ELR (cell line): ENCODE measurements at places on chromosomes 6 and 20.
A peak's percentile ranks its signal among the peaks of the same experiment; 100 is the strongest.

DNA sequence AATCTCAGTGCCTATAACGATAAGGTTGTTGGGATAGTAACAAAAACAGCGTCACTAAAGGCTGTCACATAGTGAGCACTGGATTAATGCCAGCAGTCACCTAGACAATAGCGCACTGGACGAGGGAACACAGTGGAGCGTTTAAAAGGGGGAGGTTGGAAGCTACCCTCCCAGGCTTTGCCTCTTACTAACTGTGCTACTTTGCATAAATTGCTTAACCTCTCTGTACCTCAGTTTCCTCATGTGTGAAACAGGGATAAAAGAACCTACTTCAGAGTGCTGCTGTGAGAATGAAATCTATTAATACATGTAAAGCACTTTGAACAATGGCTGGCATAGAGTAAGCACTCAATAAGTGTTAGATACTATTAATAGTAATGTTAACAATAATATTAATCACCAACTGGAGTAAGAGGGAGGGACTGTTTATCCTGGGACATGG, 10.5 kb downstream of the BCL2L1 start:
- DNase-seq: no peak

- no peak for DNase-seq
Observed at GRCh38 chr6:56430629-56431600, 183.5 kb upstream of the COL21A1 start.

DNA sequence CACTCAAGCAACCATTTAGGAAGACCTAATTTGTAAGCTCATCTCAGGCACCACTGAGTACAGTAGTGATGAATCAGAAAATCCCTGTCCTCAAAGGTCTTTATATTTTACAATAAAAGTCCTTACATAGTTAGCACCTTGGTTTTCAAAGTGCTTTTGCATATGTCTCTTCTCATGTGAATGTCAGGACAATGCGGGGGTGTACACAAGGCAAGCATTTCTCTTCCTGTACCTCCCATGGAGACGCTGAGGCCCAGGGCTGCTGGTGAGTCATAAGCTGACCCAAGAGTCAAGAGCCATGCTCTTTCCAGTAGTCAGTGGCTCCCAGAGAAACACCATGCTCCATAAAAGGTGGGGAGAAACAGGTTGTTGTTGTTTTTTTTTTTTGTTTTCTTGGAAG, 174.0 kb downstream of the GJA10 start:
- DNase-seq: peak; percentile 69

DNA sequence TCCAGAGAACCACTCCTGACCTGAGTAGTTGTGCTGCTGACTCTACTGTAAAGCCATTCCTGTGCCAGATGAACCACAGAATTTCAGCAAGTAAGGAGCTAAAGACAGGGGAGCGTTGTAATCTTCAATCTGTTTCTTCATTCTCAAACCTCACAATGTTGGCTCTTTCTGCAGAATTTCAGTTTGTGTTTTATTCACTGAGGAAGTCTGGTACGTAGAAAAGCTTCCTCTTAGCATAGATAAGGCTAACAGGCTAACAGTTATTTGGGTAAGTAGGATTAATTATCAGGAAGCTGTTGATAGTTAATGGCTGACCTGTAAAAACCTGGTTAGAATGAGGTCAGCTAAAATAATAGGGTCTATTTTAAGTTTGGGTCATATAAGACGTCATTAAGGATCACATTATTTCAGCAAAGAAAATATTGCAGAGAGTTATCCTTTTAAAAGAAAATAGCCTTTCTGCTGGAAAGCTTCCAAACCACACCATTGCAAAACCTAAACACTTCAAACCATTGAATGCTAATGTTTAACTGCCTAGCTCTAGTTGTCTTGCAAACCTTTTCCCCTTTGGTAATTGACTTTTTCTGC, 14.1 kb upstream of the TENT5A start:
- peak; percentile 77 for DNase-seq

DNA sequence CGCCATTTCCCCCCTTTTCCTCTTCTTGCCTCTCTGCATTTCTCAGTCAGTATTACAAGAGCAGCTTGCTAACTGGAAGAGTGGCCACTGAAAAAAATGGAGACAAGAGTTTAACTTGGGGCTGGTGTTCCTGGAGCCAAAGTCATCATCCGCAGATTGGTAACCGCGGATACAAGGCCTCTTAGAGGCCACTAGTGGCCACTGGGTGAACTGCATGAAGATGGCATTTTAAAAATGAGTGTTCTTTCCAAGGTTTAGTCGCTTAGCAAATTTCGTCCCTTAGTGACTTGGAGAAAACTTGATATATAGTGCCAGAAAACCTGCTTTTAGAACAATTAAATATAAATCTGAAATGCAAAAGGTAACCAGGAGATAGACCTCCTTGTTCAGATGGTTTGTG, 4.8 kb downstream of the F13A1 start:
- peak; percentile 34 for DNase-seq

GRCh38 chr20:38216201-38216600, 44.3 kb downstream of the KIAA1755 start:
- DNase-seq: no peak

DNA sequence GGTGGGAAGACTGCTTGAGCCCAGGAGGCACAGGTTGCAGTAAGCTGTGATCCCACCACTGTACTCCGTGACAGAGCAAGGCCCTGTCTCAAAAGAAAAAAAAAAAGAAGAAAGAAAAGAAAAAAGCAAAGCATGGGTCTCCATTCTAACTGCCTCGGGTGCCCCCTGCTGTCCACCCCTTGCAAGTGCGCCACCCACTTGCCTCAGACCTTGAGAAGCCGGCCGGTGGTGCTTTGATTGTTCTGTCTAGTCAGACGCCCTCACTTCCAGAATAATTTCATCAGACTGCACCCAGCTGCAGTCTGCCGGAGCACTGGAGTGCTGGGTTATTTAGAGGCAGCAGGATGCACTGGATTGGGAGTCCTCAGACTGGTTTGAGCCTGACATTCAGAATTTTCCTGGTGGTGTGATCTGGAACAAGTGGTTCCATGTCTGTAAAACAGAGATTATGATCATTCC, 17.6 kb upstream of the TM9SF4 start:
- peak; percentile 82 for DNase-seq

GRCh38 chr6:90368601-90369000, 72.0 kb upstream of the BACH2 start:
- no peak for DNase-seq

GRCh38 chr6:155378276-155378675, 64.0 kb upstream of the TFB1M start:
- DNase-seq: no peak

GRCh38 chr6:10451828-10452509, 37.1 kb upstream of the TFAP2A start:
- DNase-seq: peak; percentile 96

- no peak for DNase-seq
Observed at GRCh38 chr6:38016824-38017223, 197.3 kb downstream of the ZFAND3 start.

DNA sequence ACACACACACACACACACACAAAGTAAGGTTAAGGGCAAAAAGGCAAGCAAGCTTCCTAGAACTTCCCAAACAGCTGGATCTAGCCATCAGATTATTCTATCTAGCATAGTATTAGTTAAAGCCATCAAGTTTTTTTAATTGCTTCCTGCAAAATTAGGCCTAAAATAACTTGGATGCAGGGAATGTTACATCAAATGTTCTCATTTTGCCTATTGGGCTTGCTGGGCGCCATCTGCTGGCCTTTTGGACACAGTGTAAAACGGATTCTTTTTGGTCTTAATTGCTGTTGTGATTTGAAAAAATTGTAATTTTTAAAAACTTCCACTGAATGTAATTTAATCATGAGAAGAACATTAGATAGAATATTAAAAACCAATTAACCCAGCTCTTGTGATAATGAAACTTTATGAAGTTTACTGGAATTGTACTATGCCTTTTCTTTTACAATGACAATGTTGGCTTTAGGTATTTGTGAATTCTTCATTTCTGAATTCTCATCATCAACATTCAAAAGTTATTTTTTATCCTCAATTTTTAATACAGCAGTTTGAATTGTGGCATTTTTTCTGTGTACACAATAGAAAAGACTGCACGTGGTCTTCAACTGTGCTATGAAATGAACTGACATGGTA, 6.8 kb downstream of the MKKS start:
- DNase-seq: peak; percentile 77

GRCh38 chr6:34581561-34581920, 25.4 kb upstream of the SPDEF start:
- DNase-seq: no peak

DNA sequence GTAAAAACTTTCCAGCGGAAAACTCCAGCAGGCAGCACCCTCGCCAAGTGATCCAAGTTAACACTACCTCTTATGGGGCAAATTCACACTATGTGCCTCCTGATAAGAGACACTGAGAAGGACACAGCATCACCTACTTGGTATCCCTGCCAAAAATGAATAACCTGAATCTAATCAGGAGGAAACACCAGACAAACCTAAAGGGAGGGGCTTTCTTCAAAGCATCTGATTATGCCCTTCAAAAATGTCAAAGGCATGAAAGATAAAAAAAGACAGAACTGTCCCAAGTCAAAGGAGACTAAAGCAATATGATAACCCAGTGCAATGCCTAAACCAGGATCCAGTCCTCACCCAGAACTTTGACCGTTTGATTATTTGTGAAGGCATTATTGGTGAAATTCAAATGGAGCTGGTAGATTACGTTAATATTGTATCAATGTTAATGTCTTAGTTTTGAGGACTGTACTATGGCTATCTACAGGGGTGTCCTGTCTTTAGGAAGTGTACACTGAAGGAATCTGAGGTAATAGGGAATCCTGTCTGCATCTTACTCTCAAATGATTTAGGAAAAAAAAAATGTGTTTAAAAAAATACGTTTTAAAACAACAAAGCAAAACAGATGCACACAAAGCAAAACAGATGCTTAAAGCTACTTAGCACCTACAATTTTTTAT, 8.3 kb downstream of the TBC1D7 start:
- DNase-seq: no peak

DNA sequence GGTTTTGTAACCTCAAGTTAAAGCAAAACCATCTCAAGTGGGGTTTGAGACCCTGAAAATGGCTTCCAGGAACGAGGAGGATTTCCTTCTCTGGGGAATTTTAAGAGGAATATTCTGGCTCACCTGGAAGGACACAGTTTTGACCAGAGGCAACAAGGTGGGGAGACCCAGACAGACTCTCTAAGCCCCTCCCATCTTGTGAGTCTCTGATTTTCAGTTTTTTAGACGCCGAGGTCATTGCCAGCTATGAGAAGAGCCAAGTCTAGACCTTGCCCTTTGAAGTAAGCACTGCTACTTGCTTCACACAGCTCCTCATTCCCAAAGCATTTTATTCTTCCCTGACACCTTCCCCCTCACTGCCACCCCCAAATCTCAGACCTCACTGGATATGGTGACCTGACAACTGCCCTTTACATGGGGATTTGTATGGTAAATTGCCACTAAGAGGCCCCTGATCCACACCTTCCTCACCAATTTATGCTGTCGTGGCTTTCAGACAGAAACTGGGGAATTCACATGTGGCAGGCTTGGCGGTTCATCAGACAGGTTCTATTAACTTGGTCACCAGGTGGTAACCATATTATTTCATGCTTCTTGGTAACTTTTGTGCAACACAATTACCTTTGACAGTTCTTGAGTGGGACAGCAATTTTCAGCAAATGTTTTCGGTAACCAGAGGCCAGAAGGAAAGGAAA, 116.2 kb downstream of the ISM1 start:
- DNase-seq: no peak

- DNase-seq: no peak
Observed at GRCh38 chr6:93398723-93399122, 20.6 kb downstream of the EPHA7 start.

DNA sequence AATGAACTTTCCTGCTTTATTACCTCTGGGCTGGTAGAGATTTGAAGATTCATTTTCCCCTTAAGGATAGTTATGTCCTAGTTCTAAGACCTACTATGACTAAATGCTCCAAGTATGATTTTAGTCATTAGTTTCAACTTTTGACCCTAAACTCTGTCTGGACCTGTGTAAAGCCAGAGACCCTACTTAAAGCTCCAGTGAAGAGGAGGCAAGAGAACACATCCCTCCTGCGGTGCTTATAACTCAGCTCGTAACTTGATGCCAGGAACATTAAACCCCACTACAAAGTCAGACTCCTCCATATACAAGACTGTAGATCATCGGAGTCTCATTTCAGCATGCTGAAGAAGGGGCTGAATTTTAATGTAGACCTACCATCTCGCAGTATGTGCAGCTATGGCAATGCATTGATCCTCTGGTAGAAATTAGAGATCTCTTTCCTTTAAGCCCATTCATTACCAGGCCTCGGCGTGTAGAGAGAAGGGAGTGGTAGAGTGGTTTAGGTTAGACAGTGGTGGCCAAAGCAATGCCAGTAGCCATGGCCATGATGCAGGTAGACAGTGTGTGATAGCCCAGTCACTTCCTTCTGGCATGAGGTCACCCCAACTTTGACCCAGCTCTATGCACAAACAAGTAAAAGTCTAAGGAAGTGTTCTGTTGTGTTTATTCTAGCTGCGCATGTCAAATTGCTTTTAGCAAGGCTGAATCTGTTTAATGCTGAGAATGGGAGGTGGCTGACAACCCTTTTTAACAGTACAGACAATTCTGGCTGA, 34.8 kb upstream of the MYB start:
- peak; percentile 83 for DNase-seq

DNA sequence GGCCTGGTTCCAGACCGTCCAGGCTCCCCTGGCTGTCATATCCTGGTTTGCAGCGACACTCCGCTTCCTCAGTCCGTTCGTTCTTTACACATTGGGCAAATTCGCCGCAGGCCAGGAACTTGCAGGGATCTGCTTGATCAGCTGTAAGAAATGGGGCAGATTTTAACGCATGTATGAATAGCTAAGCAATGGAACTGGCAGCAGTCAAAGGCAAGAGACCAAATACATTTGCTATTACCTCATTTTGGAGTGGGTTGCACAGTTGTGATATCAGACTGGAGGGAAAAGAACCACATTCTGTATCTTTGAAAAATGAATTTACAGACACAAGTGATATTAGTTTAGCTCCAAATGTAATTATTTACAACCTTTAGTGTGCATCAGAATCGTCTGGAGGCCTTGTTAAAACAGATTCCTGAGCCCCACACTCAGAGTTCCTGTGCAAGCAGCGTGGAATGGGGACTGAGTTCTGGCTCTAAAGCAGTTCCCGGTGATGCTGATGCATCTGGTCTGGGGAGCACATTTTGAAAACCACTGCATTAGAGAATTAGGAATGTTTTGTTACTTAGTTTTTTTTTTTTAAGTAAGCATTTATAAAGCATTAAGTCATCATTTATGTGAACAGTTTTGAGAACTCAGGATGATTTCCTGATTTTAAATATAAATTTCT, 141.3 kb downstream of the IMPG1 start:
- no peak for DNase-seq

DNA sequence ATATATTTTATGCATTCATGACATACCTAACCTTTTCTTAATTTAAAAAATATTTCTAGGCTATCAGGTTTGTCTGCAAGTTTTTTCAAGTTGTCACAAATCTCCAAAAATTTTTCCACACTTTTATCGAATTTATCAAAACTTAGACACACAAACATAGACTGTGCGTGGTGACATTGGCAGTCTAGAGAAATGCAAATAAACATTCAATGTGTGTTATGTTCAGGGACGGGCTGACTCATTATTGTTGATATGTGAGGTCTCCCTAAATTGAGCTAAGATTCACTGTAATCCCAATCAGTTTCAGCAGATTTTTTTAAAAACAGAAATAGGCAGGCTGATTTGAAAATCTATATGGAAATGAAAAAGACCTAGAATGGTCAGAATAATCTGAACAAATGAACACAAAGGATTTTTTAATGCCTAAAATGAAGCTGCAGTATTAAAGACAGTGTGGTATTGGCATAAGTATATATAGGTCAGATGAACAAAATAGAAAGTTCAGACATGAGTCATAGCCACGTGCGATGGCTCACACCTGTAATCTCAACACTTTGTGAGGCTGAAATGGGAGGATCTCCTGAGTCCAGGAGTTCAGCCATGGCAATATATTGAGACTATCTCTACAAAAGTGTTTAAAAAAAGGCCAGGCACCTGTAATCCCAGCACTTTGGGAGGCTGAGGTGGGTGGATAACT, 19.2 kb downstream of the BLTP3A start:
- peak; percentile 41 for DNase-seq
